IMR-90 (cell line): ENCODE measurements at places on chromosomes 4 and X.

DNA sequence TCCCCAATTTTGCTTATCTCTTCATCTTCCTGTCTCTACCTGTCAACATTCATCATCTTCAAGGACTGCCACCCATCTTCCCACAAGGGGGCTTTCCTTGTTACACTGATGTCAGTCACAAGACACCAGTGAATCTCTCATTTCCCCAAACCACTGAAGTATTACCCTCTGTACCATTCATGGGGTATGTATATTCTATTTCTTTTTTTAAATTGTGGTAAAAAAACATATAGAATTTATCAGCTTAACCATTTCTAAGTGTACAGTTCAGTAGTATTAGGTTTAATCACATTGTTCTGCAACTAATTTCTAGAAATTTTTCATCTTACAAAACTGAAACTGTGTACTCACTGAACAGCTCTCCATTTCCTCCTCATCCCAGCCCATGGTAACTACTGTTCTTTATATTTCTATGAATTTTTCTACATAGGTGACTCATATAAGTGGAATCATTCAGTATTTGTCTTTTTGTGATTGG is 98.6 kb downstream of the LARP7 start:
- no peak for DNase-seq

DNA sequence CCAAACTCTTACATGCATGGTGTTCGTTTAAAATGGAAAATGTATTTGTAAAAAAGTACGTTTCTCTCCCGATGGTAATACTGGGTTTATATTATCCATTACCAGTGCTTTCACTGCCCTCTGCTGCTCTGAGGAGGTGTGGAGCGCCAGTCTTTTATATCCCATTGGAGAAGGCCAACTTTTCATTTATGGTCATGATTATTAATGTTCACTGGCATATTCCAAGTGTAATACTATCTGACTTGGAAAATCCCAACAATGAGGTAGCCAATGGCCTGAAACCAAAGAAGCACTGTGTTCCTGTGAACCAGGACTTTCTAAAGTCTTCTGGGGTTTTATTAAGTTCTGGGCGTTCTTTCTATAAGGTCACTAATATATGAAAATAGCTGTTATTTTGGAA is 80.7 kb downstream of the SYNPO2 start:
- peak; percentile 82 for DNase-seq

GRCh38 chr4:139554893-139555704 is 920 bp downstream of the SETD7 start:
- DNase-seq, result peak; percentile 87

DNA sequence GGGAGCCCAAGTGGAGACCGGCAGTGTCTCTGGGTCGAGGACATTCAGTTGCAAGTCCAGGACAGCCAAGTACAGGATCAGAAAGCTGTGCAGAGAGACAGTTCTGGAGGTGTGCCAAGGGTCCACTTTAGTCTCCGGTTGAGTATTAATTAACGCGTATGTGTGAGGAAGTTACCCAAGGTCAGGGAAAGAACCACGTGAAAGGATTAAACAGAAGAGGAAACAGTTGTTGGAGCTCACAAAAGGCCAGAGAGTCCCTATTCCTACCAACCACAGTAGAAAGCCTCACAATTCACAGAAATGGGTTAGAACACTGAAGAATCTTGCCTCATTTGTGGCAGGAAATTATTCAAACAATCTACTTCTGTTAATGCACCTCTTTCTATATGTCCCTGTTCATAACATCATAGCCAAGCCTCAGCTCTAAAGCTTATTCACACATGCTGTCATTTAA is 17.9 kb upstream of the NSUN7 start:
- no peak for DNase-seq

GRCh38 chrX:8304668-8305067 is 133.6 kb upstream of the VCX2 start:
- DNase-seq, result no peak

GRCh38 chr4:80308466-80308822 is 27.1 kb upstream of the CFAP299 start:
- no peak for DNase-seq

DNA sequence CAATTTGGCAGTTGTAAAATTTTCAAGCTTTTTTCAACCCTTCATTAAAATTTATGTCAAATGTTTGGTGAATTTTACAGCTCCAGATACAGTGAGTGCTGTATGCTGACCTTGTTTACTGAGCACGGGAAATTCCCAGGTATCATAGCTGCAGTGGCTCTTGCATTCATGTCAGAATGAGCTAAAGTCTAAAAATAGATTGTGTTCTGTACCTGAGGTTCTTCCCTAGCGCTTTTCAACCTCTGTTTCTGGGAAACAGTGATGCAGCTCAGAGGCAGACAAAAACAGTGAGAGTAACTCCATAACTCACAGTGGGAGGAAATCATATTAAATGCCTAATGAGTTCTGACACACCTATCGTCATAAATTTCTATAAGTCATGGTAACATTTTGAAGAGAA is 393.8 kb upstream of the GNPDA2 start:
- DNase-seq, result no peak

DNA sequence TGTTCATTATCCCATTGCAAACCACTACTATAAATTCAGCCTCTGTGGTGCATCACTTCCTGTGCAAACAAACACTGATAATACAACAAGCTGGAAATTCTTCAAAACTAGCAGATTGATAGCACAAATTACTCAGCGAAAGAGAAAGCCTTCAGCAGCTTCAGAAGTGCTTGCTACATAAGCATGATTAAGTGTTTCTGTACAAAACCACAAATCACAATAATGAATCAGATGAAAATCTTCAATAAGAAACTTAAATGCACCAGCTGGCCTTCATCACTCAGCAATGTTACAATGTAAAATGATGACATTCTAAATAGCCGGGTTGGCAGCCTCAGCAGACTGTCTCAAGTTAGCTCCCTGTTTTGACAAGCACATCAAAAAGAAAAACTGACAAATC is 262.2 kb downstream of the SPOCK3 start:
- no peak for DNase-seq

- no peak for DNase-seq
Observed at GRCh38 chrX:18002791-18003190, 141.7 kb upstream of the RAI2 start.

DNA sequence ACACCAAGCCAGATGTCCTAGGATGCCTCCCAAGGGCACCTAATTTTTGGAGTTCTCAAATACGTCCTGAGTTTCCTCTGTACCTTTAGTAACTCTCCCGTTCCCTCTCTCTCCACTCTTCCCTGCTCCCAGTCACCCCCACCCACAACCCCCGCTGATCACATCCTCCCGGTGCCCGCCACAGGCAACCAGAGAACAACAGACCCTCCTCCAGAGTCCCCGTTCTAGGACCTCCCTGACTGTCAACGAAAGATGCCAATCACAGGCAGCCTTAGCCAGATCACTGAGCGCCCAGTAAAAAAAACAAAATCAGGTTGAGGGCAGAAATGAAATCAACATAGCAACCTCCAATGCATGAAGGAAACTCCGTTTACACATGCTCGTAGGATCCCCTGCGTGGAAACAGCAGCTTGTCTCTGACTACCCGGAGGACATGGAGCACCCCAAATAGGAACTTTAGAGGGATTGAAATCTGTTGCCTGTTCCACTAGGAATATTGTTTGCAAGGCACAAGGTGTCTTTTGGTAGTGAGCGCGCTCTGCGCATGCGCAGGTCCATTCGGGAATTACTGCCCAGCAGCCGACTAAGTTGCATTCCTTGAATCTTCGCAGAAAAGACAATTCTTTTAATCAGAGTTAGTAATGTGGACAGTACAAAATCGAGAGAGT is at the start of gene GABRB1:
GABRB1 (plus strand) TSS at position 557 of the 668 bp plus-strand sequence.
- peak; percentile 61 for DNase-seq

GRCh38 chr4:110467400-110467799 is 8.6 kb upstream of the ENPEP start:
- DNase-seq, result no peak

- DNase-seq, result no peak
Observed at GRCh38 chrX:426881-427280, 40.2 kb upstream of the PPP2R3B start.

GRCh38 chr4:119788349-119789266 is 160.0 kb upstream of the PDE5A start:
- DNase-seq, result no peak

GRCh38 chr4:100306018-100306417 is 115.8 kb upstream of the DDIT4L start:
- DNase-seq, result peak; percentile 47

- DNase-seq, result no peak
Observed at GRCh38 chr4:27759611-27760575, 899.3 kb downstream of the STIM2 start.

GRCh38 chr4:32140636-32141035 is 1420.5 kb downstream of the PCDH7 start:
- peak; percentile 47 for DNase-seq

DNA sequence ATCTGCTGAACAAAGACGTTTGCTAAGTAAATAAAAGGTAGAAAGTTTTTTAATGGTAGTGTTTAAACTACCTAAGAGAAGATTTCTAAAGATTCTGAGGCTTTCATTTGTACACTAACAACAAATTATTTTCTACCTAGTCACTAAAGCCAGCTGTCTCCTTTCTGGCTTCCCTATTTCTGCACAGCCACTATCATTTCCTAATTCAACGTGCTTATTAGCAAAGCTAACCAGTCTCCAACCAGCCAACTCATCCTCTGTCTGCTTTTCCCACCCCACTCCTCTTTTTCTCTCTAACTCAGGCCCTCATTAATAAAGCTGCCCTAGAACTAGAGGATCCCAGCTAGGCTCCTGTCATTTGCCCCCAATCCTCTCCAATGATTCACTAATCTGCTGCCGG is 118.2 kb downstream of the ZNF827 start:
- peak; percentile 40 for DNase-seq

GRCh38 chr4:73609706-73610105 is 10.5 kb downstream of the RASSF6 start:
- peak; percentile 73 for DNase-seq

- DNase-seq, result no peak
Observed at GRCh38 chr4:82551734-82552133, 10.1 kb downstream of the TMEM150C start.

DNA sequence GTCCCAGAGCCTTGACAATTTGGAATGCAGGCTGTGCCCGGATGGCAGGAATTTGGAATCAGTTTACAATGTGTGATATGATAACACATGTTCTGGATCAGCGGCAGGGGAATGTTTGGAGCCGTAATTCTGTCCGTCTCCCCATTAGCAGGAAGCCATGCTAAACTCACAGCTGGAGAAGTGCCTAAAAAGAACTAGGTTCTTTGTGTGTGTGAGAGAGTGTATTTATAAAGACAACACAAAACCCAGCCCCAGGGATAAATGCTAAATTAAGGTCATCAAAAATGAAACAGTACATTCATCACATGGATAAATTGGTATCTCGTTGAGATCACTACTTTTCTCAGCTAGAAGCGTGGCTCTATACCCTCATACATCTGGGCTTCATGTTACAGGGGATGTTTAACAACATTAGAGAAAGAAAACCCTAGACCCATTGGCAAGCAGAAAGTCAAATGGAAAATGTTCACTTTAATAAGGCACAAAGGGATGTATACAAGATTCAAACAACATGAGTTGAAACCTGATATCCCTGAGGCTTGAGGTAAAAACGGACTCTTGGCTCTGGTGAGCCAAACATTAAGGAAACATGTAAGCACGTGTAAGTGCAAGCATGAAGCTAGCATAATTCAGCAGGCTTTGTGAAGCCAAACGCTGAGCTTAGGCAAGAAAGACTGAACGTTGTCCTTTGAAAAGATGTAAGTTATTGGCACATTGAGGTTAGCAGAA is 18.0 kb upstream of the TMEM131L start:
- peak; percentile 81 for DNase-seq

GRCh38 chr4:72442715-72443114 is 126.3 kb downstream of the ADAMTS3 start:
- no peak for DNase-seq
